ENCODE measurements at places on chromosomes 12 and 14.

- peak; percentile 85 for DNase-seq
These were observed 9.5 kb downstream of the EMP1 start for GRCh38 chr12:13205809-13206559.

GRCh38 chr12:7864601-7865150 is 8.0 kb downstream of the SLC2A14 start:
- DNase-seq: no peak

- no peak for DNase-seq
These were observed 8.1 kb downstream of the TAMALIN start for GRCh38 chr12:52014567-52015530.

DNA sequence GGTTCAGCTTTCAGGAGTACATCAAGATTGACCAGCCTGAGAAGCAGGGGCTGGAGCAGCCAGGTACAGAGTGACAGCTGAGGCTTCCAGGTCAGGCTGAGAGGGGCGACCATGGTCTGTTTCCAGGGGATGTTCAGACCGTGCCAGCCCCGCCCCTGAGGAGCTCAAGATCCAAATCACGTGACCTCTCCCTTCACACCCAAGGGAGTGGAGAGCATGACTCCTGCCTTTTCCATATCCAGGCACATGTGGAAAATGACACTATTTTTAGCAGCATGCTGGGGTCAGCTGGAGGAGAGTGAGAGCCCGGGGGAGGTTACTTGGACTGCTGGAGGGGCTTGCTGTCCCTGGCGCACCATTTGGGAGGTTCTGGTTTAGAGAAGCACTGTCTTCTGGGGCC is 92.7 kb downstream of the B4GALNT3 start:
- DNase-seq: no peak

DNA sequence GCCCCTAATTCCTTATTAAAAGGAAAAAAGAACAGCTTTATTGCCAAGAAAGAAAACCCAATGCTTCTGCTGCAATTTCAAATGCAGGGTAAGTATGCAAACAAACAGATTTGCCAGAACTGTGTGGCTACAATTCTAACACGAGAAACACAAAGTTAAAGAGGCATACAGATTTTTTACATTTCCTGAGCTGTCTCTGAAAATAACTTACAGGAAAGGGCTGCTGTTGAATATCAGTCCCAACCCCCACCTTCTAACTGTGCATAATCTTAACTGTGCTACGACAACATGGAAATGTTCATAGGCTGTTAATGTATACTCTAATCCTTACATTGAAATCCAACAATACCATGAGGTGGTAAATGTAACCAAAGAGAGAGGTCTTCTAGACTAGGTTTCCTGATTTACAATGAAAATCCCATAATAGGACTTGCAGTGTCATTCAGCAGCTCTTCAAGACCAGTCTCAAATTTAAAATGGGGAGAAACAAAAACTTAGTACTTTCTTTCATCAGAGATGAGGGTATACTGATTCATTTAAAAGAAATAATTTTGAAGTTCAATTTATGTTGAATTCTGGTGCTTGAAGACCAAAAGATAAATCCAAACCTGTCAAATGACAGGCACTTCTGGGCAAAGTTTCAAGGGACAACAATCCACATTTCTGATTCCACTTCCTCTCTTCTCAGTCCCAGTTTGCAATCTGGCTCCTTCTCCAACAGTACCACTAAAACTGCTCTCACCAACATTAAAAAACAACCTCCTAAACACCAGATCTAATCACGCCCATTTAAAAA is 14.4 kb downstream of the FGD6 start:
- no peak for DNase-seq

All from suppressor macrophage (primary cell).